Metanephros (tissue), 2 donors: ENCODE measurements at places on chromosomes 11 and 22. TPM values are rescaled to one million over a fixed set of nuclear protein-coding genes. Genes with fewer than 3 reads are reported as not detected.

Gene FLRT1
- total RNA-seq: 6.1 TPM

Gene TPBGL
- total RNA-seq: 0.06 TPM

Gene ADORA2A
- 13.5 TPM for total RNA-seq

Gene OR52I2
- not detected for total RNA-seq

Gene APOL3
- total RNA-seq: 20.4 TPM

Gene BARX2
- total RNA-seq: 0.12 TPM

Gene GRIK4
- 1.4 TPM for total RNA-seq

Gene MMP7
- total RNA-seq: 33.2 TPM

Gene TMEM126B
- 34.4 TPM for total RNA-seq

Gene VWA5A
- total RNA-seq: 27.7 TPM

Gene PTPRCAP
- 2.5 TPM for total RNA-seq

Gene VPS37C
- total RNA-seq: 13.3 TPM

Gene GLYAT
- 69.0 TPM for total RNA-seq

Gene CRYBB2
- not detected for total RNA-seq

Gene MRGPRX4
- total RNA-seq: not detected

Gene JHY
- total RNA-seq: 8.5 TPM

Gene CNGA4
- 0.23 TPM for total RNA-seq

Gene RGL4
- 3.2 TPM for total RNA-seq

Gene ESAM
- 50.8 TPM for total RNA-seq

Gene MYOD1
- total RNA-seq: 11.8 TPM

Gene RASL10A
- total RNA-seq: 1.3 TPM

Gene ARHGEF12
- 136 TPM for total RNA-seq

Gene SPON1
- 82.8 TPM for total RNA-seq

Gene CTSW
- total RNA-seq: 1.4 TPM

Gene HEPN1
- total RNA-seq: not detected

Gene KLHL35
- total RNA-seq: 1.9 TPM
